ENCODE measurements at places on chromosomes 2 and 18.

DNA sequence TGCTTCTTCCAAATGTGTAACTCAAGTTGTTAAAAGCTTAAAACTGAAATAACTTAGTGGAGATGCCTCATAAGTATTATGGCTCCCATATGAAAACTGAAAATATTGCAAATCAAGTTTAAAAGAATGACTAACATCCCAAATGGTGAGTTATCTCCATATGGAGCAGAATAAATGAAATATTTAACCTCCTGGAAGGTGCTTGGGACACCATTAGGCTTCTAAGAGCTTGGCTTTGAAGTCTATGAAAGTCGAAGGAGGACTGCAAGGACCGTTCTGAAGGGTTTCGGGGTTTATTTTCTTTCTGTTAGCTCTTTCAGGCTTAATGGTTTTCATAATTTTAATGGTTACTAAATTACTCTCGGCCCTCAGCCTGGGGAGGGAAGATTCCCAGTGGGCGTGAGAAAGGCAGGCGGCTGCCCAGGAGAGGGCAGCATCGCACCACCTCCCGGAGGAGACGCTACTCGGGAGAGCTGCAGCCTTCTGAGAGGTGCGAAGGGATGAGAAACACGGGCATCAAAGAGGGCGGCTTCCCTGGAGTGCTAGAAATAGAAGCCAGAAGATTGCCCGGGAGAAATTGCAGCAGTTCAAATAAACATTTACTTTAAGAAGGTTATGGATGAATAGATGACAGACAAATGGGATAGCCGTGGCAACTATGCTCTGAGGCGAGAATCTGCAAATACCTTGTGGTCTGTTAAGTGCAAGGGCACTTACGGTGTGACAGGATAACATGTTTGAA, 43.1 kb downstream of the MAP3K19 start:
- DNase-seq = no peak

DNA sequence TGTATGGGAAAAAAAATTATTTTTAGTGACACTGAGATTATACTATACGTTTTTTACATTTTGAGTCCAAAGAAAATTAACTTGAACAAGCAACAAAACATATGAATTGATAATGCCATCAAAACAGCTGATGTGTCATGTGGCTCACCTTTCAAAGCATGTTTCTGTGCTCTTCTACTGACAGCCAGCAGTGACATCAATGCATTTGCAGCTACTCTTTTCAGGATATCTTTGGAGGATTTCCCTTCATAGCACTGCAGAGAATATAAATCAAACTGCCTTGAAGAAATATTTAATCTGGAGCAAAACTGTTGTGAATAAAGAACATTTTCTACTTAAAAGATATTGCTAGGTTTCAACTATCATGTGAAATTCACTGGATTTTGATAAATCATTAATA, 83.1 kb upstream of the CD226 start:
- no peak for DNase-seq

DNA sequence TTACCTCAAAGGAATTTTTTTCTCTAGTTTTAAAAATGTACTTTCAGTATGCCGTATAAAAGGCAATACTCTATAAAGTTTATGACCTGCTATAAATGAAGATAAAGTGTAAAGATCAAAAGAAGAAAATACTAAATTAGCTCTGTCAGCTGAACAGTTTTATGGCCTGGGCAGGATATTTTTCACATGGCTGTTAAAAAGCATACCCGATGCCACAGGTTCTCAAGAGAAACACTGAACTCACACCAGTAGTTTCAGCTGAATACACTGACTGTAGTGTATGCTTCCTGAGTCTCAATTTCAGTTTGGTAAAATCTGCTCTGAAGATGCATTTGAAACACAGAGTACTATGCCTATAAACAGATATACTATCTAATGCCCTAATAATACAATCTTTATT, 126.0 kb downstream of the PIGN start:
- DNase-seq = no peak

GRCh38 chr2:18381386-18381785, 179.1 kb downstream of the RDH14 start:
- peak; percentile 51 for DNase-seq

- no peak for DNase-seq
Observed at GRCh38 chr2:190052307-190052706, 10.2 kb downstream of the MSTN start.

- no peak for DNase-seq
Observed at GRCh38 chr18:74745633-74746403, 148.1 kb downstream of the ZNF407 start.

GRCh38 chr18:12159446-12159845, 65.8 kb downstream of the ANKRD62 start:
- no peak for DNase-seq

DNA sequence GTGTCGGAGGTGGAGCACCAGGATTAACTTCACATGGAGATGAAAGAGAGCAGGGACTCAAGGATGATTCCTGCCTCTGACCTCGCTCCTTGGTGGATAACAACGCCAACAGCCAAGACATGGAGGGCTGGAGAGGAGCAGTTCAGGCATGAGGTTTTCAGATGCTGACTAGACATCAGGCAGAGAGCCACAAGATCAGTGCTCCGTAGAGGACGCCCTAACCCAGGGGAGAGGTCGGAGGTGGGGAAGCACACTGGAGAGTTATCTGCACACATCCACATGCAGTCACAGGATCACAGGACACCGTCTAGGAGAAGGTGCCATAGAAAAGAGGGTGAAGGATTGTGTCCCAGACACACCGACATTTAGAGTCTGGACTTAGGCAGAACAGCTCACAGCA, 344.3 kb downstream of the EIPR1 start:
- DNase-seq = no peak

- DNase-seq = no peak
Observed at GRCh38 chr2:8611700-8612099, 70.2 kb upstream of the ID2 start.

GRCh38 chr2:192327576-192327975, 132.8 kb upstream of the TMEFF2 start:
- DNase-seq = no peak

- peak; percentile 49 for DNase-seq
Observed at GRCh38 chr18:21599585-21600525, 649 bp downstream of the ESCO1 start.

- no peak for DNase-seq
Observed at GRCh38 chr2:215863687-215864086, 149.7 kb downstream of the MREG start.

GRCh38 chr2:12141618-12142258, 395.3 kb downstream of the LPIN1 start:
- no peak for DNase-seq

DNA sequence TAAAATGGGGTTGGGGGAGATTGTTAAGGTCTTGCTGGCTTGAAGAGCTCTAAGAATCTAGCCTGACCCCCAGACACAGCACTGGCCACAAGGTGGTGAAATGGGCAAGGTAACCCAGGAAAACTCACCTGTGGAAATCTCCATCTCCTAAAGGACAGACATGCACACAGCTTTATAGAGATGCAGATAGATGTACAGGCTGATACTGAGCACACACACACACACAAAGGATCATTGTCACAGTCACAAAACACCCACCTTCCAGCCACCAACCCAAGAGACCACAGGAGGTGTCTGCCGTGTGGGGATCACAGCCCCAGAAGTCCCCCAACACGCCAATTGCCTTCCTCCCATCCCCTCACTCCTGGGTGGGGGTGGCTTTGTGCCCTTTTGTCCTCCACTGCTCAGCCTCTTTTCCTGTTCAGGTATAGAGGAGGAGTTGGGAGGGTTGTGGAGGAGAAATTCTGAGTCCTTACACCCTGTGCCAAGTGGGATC, 3.2 kb upstream of the CYP26B1 start:
- DNase-seq = no peak

DNA sequence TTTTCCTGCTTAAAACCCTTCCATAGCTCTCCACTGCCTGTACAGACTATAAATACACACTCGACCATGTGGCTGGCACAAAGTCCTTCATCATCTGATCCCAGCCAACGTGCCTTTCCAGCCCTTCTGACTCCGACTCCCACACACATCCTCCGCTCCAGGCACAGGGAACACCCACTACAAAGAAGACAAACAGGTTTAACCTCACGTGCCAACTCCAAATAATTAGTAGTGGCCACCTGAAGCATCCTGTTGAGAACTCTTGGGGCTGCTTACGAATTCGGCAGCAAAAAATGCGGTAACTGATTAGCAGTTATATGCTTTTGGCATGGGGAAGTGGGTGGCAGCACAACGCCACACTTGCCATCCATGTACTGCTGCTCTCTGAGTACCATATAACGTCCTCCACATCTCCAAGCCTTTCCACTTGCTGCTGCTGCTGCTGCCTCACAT, 12.1 kb downstream of the SPIRE1 start:
- DNase-seq = no peak

DNA sequence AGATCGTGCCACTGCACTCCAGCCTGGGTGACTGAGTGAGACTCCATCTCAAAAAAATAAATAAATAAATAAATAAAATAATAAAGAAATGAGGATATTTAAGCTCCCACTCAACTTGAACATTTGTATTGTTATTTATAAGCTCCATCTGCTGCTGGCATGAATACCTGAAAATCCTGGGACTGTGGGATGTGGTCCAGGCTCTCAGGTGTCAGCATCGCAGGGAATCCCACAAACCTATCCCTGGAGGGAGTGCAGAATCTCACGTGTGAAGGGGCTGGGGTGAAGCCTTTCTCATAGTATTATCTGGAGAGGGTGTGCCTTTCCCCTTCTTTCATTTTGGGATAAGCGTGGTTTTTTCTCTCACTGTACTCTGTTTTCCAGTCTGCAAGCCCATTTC, 47.4 kb upstream of the POLE4 start:
- DNase-seq = no peak

DNA sequence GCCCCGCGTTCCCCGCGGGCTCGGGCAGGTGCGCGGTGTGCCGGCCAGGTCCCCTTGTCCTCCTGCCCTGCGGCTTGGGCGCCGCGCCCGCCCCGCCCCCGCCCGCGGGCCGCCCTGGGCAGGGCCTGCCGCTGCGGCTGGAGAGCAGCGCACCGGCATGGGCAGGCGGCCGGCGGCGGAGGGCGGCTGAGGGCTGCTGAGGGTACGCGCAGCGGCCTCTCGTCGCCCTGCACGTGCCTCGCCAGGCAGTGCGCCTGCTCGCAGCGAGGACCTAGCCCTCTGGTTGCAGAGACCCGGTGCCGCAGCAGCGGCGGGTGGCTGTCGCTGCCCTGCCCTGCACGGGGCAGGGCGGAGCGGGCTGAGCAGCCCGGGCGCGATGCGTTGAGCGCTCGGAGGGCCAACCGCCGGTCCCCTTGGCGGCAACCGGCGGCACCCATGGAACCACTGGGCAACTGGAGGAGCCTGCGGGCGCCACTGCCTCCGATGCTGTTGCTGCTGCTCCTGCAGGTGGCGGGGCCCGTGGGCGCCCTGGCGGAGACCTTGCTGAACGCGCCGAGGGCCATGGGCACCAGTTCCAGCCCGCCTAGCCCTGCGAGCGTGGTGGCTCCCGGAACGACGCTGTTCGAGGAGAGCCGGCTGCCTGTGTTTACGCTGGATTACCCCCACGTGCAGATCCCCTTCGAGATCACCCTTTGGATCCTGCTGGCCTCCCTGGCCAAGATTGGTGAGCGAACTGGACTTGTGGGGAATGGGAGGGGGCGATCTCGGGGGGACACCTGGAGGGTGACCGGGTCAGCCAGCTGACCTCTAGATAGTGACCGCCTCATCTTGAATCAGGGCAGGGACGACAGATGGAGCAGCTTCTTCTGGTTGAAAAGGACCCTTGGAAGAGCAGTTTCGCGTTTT, at the start of gene SLC9A2:
TSS of gene SLC9A2 (plus strand) at position 140 of the 906 bp plus-strand sequence. CDS start at position 436, 296 bp downstream.
- DNase-seq = no peak

DNA sequence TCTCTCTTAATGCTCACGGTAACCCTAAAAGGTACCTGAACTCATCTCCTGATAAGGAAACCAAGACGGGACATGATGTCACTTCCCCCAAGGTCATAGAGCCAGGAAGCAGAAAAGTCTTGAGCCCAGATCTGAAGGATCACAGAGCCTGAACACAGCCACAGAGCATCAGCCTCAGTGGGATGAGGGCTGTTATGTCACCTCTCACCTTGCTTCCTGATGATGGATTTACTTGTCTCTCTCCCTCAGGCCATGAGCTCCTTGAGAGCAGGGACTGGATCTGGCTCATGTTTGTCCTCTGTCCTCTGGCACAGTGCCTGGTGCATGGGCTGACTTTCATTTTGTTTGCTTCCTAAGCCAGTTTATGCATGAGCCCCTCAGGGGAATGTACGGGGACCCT, 54.2 kb downstream of the SERTAD2 start:
- DNase-seq = no peak

DNA sequence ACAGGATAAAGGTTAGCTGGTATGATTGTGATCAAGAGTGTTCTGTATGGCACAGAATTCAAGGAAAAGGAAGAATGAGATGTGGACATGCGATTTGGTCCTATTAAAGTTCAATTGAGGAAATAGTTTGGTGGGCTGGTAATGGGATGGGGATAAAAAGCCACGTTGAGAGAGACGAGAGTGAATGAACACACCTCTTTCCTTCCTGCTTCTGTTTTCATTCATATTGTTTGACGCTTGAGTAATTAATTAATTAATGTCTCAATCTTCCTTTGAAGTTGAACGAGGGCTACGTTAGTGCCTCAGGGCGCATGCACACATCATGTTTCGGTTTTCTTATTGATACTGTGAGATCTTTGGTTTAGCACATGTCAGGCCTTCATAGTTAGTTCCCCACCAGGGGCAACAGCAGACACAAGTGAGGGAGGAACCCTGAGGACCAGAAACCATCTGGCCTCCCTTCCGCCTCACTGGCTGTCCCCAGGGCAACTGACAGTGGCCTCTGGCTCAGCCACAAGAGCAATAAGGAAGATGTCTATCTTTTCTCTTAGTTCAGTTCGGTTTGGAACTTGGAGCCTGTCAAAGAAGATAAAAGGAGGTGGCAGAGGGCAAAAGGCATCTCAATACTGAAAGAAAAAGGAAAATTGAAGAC, 116.0 kb downstream of the LIPG start:
- DNase-seq = no peak

Measured in skin of body (tissue), 3 donors.